ENCODE measurements at places on chromosomes 2 and 18. TPM values are rescaled to one million over a fixed set of nuclear protein-coding genes. Genes with fewer than 3 reads are reported as not detected.

- no peak for DNase-seq
Observed at GRCh38 chr2:239020541-239021041, 172.7 kb downstream of the TWIST2 start.

- no peak for DNase-seq
Observed at GRCh38 chr2:41084321-41084720, 632.4 kb upstream of the SLC8A1 start.

- no peak for DNase-seq
Observed at GRCh38 chr2:10339647-10340592, 37.2 kb downstream of the HPCAL1 start.

Gene SPOPL
- 28.3 TPM for total RNA-seq

Gene DSEL
- 13.1 TPM for total RNA-seq

Gene CLEC4F
- total RNA-seq, result not detected

Gene EML6
- 1.4 TPM for total RNA-seq

- no peak for DNase-seq
Observed at GRCh38 chr18:79460481-79461300, 65.0 kb downstream of the NFATC1 start.

Gene CD207
- not detected for total RNA-seq

Gene CHRNA1
- not detected for total RNA-seq

GRCh38 chr2:72104821-72105588 is 42.7 kb downstream of the CYP26B1 start:
- DNase-seq, result no peak

Measured in omental fat pad (tissue), 4 donors.